ENCODE measurements at places on chromosomes 3 and 15.

GRCh38 chr3:40620151-40620550, 95.4 kb downstream of the ZNF621 start:
- no peak for DNase-seq

- no peak for DNase-seq
These were observed 98.9 kb upstream of the SPRED1 start for GRCh38 chr15:38153781-38154180.

DNA sequence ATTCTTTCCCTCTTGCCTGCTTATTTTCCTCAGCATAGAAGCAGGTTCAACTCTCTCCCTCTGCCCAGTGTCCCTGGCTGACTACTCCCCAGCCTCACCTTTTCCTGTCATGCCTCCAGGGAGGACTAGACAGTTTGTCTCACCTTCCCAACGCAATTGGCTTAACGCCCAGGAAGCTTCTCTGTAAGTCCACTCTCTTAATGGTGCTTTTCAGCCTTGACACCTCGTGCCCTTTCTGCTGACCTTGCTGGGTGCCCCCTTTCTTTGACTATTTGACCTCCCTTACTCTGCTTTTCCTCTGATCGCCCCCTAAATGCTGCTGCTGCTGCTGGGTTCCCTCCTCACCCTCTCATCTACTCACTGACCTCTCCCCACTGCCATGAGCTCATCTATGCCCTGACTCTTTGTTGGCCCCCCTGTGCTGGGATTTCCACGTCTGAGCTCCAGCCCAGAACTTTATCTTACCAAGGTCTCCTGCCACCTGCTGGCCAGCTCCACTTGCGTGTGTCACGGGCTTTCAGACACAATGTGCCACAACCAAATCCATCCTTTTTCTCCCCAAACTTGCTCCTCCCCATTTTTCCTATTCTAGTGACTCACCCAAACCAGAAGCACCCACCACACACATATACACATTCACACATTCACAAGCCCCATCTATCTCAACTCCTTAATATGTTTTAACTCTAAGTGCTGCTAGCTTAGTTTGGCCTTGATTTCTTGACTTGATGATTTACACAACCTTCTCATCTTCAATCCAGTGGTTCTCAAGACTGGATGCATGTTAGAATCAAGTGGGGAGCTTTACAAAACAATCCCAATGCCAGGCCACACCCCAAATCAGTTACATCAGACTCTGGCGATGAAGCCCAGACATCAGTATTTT, 16.6 kb downstream of the EPB42 start:
- peak; percentile 11 for DNase-seq

DNA sequence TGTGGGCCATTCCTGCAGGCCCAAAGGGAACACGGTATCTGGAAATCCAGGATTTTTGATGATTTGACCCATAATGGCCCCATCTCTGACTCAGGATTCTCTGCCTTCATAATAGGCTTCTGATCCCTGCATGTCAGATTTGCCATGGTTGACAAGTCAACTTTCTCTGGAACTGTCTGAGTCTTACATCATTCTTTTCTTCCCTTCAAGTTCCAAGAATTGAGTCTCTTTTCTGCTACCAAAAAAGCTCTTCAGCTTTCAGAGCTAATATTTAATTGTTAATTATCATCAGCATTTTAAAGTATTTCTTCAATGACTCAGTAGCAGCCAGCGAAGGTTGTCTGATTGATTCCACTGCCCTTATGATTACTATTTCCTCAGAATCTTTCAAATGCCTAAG, 244.4 kb upstream of the COL8A1 start:
- DNase-seq = no peak

GRCh38 chr3:22862111-22862510, 341.0 kb upstream of the UBE2E2 start:
- no peak for DNase-seq

GRCh38 chr3:89851974-89852621, 744.7 kb downstream of the EPHA3 start:
- DNase-seq = no peak

GRCh38 chr3:53750253-53751210, 95.7 kb downstream of the CHDH start:
- peak; percentile 5 for DNase-seq

- no peak for DNase-seq
These were observed 16.5 kb downstream of the TBC1D23 start for GRCh38 chr3:100277255-100277800.

DNA sequence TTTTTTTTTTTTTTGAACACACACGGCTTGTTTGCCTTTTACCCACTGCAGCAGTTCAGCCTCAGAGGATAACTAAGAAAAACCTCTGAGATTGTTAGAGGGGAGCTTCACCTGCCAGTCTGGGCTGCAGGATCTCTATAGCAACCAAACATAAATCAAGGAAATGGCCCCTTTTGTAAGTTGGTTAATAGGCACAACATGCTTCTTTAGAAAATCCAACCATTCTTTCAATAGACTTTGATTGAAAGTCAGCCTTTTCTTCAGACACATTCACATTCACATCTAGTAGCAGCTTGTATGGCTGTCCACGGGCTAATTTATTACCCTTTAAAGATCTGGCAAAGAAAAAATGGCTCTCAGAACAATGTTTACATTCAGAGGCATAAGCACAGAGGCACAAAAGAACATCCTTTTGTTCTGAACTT, 136.6 kb upstream of the RARB start:
- no peak for DNase-seq

- DNase-seq = no peak
These were observed 313.4 kb downstream of the SQOR start for GRCh38 chr15:45948181-45948621.

DNA sequence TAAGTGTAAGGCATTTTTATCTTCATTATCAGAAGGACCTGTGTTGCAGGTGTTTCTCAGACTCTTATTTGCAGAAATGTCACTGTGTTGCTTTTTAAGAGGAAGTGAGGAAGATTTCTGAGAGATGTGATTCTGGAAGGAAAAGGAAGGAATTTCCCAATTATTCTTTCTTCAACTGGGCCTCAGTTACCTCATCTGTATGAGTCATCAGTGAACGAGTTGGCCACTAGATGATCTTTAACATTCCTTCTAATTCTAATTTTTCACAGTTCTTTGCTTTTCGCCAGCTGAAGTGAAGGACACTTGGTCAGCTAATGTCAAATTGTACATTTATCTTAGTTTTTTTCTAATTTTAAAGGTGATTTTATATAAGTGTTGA, 28.9 kb downstream of the CLEC3B start:
- no peak for DNase-seq

GRCh38 chr3:47643092-47643491, 64.4 kb upstream of the CSPG5 start:
- DNase-seq = no peak

DNA sequence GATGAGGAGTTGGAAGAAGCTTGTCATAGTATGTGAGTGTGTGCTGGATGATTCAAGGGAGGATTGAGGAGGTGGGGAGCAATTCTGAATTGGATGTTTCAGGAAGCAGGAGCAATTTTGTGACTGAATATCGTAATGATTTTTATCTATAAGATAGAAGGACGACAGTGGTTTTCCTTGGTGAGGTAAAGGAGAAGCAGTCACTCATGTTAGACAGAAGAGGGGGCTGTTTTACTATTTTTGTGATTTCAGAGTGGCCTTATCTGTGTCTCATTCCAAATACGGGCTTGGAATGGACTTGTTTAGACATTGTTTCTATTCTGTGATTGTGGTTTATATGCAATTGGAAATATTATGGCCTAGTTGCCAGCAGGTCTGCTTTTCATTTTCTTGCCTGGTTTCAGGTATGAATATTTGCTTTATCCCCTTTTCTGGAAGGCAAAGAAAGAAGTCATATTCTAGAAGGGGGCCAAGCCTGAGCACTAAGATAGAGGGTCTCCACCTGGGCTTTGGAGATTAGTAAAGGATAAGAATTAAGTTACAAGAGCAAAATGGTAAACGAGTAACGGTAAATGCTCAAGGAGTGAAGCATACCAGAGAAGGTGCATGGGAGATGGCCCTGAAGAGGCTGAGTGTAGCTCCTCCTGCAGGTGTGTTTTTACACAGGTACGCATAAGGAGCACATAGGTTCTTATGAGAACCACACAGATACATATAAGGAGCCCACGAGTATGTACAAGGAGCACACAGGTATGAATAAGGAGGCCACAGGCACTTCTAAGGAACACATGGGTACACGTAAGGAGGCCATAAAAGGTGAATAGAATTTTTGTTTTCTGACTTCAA, 124.6 kb upstream of the KCNAB1 start:
- no peak for DNase-seq

DNA sequence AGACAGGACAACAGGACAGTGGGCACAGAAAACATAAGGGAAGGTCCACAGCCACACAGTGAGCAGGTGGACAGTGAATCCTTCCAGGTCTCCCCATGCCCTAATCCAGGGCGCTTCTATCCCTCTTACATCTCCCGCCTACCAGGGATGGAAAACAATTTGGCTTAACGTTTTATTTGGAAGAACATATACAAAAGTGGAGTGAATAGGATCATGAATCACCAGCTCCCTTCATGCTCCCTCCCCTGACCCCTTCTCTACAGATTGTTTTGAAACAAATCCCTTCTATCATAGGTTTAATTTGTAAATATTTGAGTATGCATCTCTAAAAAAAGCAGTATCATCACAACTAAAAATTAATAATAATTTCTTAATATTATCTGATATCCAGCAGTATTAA, 52.5 kb downstream of the CLDN11 start:
- DNase-seq = no peak

- no peak for DNase-seq
These were observed 123.0 kb downstream of the VGLL3 start for GRCh38 chr3:86867982-86868381.

GRCh38 chr3:161137260-161137659, 32.1 kb upstream of the B3GALNT1 start:
- DNase-seq = no peak

- DNase-seq = no peak
These were observed 353.6 kb upstream of the ZNF717 start for GRCh38 chr3:76138921-76139320.

DNA sequence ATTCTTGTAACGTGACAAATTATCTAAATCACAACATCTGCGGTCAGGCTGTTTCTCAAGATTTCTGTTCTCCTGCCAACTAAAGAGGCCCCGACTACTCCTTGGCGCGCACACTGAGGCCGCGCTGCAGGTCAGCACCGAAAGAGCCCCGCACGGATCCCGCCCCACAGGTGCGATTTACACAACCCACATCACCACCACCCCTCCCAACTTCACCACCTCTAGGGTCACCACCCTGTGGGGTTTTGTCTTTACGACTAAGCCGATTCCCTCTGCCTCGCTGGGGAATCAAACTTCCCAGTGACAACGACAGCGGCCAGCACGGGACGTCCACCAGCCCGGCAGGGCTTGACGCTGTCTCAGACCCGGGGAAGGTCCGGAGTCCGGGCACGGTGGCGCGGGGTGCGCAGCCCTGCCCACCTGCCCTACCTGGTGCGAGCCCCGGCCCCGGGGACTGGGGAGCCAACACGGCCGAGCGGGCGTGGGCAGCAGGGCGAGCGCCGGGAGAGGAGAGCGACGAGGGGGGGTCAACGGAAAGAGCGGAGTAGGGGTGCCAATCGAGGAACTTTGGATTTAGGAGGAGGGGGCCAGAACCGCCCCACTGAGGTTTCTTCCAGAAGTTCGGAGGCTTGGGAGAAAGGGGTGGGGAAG, 764 bp downstream of the UACA start:
- no peak for DNase-seq

DNA sequence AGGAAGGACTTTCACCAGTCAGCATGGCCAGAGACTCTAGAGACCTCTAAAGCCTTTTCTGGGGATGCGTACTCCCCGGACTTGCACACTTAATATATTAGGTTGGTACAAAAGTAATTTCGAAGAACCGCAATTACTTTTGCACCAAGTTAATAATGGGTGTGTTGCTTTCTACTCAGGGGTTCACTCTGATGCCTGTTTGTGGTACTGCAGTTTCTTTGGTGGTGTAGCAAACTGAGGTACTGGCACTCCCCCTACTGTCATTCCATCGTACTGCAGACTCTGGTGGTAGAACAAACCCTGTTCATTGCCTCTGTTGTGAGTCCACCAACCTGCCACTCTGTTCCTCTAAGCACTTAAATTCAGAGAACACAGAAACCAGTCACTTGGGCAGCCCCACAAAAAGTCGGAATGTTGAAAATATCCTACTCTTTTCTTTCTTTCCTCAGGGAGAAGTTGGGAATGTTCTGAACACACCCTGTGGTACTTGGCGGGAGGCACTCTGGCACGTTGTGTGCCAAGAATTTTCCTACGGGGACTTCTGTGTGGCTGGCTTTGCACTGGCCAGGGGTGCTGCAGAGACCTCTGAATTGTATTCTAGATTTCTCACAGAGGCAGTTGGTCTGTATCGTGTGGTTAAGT, 46.3 kb downstream of the GABRG3 start:
- no peak for DNase-seq

DNA sequence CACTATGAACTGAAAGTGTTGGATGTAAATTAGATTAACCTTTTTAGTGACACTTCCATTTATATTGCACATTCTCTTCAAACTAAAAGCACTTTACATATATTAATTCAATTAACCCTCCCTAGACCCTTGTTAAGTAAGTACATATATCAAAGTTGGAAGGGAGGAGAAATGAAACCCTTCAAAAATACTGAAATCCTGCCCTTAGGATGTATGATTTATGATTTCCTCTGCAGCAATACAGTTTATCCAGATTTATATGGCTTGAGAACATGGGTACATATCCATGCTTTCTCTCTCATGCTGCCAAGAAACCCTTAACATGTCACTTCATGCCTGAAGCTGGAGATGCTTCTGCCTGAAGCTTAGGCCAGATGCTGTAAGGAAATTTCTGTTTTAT, 11.0 kb downstream of the CLSTN2 start:
- DNase-seq = no peak

- no peak for DNase-seq
These were observed 82.1 kb downstream of the FILIP1L start for GRCh38 chr3:100032243-100032642.

- DNase-seq = no peak
These were observed 29.3 kb upstream of the TRAK1 start for GRCh38 chr3:42061713-42062380.

- peak; percentile 40 for DNase-seq
These were observed 81.9 kb upstream of the CTNNB1 start for GRCh38 chr3:41117398-41117870.

DNA sequence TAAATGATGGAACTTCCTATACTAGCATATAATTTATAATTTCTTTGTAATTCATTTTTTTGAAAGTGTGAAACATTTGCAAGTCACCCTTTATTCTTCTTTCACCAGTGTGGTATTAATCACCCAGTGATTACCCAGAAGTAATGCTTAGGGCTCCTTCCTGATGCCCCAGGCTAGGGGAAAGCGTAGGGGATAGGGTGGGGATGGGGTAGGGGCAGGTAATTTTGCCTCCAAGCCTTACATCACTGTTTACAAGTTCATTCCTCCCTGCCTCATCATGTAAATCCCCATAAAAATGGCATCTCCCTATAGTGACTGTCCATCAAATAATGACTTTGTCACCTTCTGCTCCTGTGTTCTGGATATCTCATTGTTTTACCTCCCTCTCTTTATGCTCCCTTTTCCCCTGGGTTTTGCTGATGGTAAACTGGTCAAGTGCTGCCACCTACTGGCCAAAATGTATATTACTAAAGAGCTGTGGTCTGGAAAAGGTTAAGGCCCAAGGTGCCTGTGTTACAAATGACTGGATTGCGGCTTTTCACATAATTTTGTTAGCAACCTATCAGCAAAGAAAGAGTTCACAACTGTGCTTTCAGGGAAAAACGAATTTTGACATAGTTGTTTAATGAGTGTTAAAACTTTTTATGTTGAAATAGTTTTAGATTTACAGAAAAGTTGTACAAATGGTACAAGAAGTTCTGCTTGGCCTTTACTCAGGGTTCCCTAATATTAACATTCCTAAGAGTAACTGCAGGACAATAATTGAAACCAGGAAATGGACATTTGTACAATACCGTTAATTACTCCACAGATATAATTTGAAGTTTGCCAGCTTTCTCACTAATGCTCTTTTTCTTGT, 54.7 kb downstream of the ONECUT1 start:
- peak; percentile 76 for DNase-seq

GRCh38 chr3:115699706-115700105, 76.4 kb downstream of the GAP43 start:
- no peak for DNase-seq

Measured in naive B cell (primary cell).